GM23338 (cell line): ENCODE measurements at places on chromosomes 12 and 14. TPM values are rescaled to one million over a fixed set of nuclear protein-coding genes. Genes with fewer than 3 reads are reported as not detected.

The GLIPR1L2 gene
- not detected in 2 replicates for total RNA-seq

The SPSB2 gene
- total RNA-seq = 7.6 and 13.1 TPM in 2 replicates

The KCNA5 gene
- total RNA-seq = 0.31 and 0.62 TPM in 2 replicates

The PMCH gene
- not detected in 2 replicates for total RNA-seq

The ESR2 gene
- 0.08 and 0.59 TPM in 2 replicates for total RNA-seq

The PLD4 gene
- total RNA-seq = 0.08 TPM in 1 of 2 replicates, not detected in the other

The IPO4 gene
- 84.2 and 105 TPM in 2 replicates for total RNA-seq

The TMEM229B gene
- 1.6 and 2.4 TPM in 2 replicates for total RNA-seq

The MMP17 gene
- 26.8 and 48.5 TPM in 2 replicates for total RNA-seq

The GNB3 gene
- total RNA-seq = 3.3 and 8.2 TPM in 2 replicates

The HOXC12 gene
- not detected in 2 replicates for total RNA-seq
